ENCODE measurements at places on chromosomes 4 and X.
A peak's percentile ranks its signal among the peaks of the same experiment; 100 is the strongest.

- peak; percentile 54 for DNase-seq
These were observed 65.7 kb upstream of the MAP9 start for GRCh38 chr4:155442267-155443105.

GRCh38 chrX:9130031-9130430 is 96.1 kb upstream of the FAM9B start:
- DNase-seq, result no peak

DNA sequence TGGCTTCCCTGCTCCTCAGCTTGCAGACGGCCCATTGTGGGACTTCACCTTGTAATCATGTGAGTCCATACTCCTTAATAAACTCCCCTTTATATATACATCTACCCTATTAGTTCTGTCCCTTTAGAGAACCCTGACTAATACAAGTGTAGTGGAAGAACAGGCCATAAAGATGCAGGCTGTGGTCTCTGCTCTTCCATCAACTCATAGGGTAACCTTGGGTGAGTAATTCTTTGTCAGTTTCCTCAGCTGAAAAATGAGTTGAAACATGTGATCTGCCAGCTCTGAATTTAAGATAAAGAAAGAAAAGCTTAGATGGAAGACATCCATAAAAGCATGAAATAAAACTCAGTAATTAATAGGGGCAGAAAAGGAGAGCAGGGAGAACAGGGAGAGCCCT is 103.6 kb downstream of the ENOX2 start:
- DNase-seq, result no peak

DNA sequence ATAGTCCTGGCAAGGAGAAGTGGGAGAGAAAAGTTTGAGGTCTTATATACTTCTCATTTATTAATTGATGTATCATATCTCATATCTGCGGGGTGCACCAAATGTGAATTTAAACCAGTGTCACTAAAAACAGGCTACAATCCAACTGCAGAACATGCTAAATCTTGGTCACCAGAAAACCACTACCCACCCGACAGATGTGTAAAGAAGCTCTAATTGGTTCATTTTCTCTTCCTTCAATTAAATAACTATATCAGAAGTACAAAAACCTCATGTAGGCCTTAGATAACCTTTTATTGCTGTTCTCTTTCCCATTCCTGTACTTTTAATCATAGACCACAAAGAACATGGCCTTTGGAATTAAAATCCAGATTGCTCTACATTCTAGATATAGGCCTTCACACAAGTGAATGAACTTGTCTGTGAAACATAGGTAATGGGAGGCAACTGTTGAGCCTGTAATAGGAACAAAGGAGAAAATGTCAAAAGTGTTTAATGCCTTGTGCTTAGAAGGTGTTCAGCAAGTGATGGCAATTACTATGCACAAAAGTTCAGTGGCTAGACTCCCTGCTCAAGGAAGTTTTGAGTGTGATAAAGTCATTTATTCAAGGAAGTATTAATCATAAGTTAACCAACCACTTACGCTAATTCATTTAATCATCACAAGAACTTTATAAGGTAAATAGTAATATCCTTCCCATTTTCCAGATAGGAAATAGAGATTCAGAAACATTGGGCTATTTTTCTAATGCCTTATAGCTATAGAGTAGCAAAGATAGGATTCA is 425.6 kb downstream of the INPP4B start:
- no peak for DNase-seq

DNA sequence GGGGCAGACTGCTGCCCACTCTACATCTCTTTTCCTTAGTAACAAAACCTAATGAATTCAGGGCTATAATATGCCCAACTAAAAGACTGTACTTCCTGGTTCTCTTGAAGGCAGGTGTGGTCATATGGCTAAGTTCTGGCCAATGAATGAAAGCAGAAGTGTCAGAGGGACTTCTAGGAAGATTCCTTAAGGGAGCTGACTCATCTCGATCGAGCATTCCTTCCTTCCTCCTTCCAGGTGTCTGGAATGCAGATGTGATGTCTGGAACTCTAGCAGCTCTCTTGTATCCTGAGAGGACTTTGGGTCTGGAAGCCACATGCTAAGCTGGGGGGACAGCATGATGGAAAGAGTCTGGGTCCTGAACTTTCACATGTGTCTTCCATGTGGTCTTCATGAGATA is 116.2 kb upstream of the STX18 start:
- DNase-seq, result no peak

- peak; percentile 2 for DNase-seq
These were observed 92.5 kb upstream of the ZFP42 start for GRCh38 chr4:187903106-187903505.

DNA sequence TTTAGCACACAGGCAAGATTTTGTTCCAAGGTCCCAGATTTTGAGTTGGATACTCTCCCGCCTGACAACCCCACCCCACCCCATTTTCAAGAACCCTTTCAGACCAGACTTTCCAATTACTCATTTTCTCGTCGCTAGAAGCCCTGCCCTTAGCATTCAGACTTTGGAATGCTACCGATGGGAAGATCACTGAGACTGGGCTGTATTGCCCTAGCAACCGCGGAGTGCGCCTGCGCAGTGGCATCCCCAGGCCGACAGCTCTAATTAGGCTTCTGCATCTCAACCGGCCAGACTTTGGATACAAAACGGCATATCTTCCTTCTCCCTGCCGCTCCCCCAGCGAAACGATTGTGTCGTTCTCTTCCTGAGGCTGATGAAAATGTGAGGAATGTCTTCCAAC is 3.4 kb downstream of the MAGEE2 start:
- no peak for DNase-seq

DNA sequence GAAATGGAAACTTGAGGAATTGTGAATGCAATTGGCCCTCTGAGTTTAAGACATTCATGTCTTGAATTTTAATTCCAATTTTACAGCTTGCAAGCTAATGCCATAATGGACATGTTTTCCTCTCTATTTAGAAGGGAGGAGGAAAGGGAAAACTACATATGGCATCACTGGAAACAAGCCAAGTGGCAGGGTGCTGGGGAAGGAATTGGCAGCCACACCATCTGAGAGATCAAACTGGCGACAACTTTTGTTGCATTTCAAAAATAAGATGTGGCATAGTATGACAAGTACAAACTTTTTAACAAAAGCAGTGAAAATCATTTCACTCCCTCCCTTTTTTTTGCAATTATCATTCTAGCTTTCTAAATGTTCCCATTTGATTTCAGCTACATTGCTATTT is 615.6 kb downstream of the CENPC start:
- no peak for DNase-seq

GRCh38 chr4:96713271-96713850 is 873.5 kb downstream of the PDHA2 start:
- DNase-seq, result no peak

- DNase-seq, result no peak
These were observed 30.8 kb downstream of the COMMD8 start for GRCh38 chr4:47432749-47433148.

DNA sequence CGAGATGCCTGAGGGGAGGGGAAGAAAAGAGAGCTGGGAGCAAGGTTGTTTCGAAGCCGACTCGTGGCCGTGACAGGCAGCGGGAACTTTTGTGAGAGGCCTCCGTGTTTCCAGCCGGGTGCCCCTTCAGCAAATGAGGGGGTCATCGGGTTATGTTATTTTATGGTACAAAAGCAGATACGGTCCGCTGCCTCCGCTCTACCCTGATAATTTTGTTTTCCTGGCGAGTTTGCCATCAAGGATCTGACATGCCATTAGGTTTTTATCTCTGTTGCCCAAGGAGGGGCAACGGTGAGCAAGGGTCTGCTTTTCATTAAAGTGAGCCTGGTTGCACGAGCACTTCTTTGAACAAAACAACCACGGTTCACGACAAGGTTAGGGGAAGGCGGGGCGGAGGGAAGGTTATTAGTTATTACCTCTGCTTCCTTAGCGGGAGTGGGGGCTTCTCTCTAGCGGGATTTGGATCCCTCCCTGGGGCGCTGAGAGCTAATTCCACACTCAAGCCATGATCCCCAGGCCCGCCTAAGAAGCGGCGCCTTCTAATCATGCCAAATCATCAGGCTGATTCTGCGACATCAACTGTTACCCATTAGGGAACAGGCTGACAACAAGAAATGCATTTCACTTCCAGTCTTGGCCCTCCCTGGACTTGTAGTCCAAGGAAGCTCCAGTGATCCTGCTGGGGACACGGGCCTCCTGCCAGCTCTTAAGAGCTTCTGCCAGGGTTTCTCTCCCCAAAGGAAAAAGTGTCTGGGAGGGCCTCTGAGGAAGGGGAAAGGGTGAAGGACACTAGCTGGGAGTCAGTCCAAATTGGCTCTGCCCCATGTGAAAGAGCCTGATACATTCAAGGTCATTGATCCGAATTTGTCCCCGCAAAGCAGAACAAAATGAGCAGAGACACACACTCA is 617.7 kb downstream of the MID1IP1 start:
- no peak for DNase-seq

- peak; percentile 58 for DNase-seq
These were observed 120.6 kb upstream of the TBC1D9 start for GRCh38 chr4:140876615-140877364.

- no peak for DNase-seq
These were observed 263.8 kb downstream of the INPP4B start for GRCh38 chr4:142582340-142582739.

- peak; percentile 67 for DNase-seq
These were observed 8.6 kb downstream of the APEX2 start for GRCh38 chrX:55008571-55009358.

- DNase-seq, result no peak
These were observed 387.9 kb downstream of the ARHGAP24 start for GRCh38 chr4:85862896-85863295.

GRCh38 chr4:23894021-23894420 is 4.2 kb upstream of the PPARGC1A start:
- DNase-seq, result no peak

DNA sequence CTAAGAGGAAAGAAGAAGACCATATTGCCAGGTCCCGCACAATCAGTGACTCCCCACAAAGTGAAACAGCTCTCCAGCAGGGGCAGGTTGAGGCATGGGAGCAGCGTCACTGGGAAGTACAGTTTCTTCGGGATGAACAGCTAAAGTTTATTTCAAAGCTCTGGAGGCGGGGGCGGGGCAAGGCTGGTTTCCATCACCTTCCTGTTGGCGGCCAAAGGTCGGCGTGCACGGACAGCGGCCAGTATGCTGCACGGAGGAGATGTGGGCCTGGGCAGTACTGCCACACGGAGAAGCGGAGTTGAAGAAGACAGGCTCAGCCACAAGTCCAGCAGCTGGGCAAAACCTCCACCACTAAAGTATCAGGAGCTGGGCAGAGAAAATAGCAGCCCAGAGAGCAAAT is 951 bp upstream of the ZNF518B start:
- no peak for DNase-seq

DNA sequence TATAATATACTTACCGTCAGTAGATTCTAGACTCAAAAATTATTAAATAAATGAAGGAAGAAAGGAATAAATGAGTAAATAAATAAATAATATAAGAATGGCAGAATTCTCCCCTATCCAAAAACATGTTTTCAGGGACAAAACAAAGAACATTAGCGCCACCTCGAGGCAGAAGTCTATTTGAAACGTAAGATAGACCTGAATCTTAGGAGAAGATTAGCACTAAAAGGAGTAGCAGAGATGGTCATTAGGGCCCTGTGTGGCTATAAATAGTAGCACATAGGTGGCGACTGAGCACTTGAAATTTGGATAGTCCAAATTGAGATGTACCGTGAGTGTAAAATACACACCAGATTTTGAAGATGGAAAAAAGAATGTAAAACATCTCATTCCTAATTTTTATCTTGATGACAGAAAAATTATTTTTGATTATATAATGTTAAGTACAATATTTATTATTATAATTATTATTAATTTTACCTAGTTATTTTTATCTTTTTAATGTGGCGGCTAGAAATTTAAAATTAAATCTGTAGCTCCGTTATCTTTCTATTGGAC is 24.3 kb upstream of the SRD5A3 start:
- DNase-seq, result peak; percentile 87

DNA sequence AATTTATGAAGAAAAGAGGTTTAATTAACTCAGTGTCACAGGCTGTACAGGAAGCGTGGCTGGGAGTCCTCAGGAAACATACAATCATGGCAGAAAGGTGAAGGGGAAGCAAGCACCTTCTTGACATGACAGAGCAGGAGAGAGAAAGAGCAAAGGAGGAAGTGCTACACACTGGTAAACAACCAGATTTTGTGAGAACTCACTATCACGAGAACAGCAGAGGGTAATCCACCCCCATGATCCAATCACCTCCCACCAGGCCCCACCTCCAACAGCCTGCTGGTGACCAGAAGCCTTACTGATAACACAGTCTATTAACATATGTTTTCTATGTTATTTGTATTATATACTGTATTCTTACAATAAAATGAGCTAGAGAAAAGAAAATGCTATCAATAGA is 254.8 kb downstream of the PCDH10 start:
- no peak for DNase-seq

GRCh38 chrX:78746496-78746895 is 1.0 kb upstream of the LPAR4 start:
- no peak for DNase-seq

GRCh38 chr4:152399246-152399645 is 136.6 kb downstream of the FBXW7 start:
- no peak for DNase-seq

DNA sequence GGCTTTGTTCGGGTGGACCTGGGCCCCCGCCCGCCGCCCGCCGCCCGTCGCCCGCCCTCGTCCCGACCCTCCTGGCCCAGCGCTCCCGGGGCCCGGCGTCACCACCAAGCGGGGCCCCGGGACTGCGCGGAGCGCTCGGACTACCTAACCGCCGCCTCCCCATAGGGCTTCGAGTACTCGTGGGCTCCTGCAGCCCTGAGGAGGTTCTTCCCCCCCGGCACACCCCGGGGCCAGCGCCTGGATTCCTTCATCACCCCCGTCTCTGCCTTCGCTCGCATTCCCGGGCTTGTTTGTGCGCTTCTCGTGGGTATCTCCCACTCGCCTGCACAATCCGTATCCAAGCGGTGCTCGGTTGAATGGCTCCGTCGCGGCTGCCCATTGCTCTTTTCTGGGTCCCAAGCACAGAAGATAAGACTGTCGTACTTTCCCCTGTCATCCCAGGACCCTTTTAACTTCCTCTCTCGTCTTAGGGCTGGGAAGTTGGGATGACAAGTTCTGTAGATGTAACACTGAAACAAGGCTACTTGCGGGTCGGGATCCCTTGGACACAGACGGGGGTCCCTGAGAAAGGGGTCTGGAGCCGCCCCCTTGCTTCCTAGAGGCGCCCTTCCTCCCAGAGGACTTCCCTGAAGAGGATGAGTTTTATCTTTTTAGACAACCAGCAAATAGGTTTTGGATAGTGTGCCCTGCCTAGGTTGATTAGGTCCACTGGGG is 565 bp downstream of the MOB1B start:
- DNase-seq, result peak; percentile 25

DNA sequence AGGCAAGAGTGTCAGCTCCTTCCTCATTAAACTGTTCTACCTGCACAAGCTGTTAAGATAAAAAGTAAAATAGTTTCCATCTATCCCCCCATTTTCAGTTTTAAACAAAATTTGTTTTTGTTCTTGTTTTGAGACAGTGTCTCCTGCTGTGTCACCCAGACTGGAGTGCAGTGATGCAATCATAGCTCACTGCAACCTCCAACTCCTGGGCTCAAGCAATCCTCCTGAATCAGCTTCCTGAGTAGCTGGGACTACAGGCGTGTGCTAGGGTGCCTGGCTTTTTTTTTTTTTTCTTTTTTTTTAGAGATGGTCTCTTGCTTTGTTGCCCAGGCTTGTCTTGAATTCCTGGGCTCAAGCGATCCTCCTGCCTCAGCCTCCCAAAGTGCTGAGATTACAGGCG is 105.4 kb downstream of the HS6ST2 start:
- DNase-seq, result no peak
